NCI-H345 (cell line): ENCODE measurements at places on chromosomes 6 and 20.

DNA sequence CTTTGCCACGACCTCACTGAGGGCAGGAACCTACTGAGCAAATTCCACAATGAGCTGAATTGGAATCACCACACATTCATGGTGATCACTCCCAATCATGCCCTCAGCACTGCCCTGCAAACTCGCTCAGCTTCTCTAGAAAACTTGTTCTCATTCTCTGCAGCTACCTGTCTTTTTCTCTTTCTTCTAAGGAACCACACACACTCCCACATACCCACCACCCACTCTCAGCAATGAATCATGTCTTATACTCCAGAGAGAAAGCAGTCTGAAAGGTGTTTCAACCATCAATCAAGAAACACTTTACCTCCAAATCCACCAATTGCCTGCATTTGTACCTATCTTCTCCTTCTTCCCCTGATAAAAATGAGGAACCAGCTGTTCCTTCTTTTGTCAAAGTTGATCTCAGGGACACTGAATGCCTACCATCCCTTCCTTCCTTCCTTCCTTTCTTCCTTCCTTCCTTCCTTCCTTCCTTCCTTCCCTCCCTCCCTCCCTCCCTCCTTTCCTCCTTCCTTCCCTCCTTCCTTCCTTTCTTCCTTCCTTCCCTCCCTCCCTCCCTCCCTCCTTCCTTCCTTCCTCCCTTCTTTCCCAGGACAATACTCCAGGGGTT is 84.6 kb upstream of the SGK1 start:
- no peak for DNase-seq

DNA sequence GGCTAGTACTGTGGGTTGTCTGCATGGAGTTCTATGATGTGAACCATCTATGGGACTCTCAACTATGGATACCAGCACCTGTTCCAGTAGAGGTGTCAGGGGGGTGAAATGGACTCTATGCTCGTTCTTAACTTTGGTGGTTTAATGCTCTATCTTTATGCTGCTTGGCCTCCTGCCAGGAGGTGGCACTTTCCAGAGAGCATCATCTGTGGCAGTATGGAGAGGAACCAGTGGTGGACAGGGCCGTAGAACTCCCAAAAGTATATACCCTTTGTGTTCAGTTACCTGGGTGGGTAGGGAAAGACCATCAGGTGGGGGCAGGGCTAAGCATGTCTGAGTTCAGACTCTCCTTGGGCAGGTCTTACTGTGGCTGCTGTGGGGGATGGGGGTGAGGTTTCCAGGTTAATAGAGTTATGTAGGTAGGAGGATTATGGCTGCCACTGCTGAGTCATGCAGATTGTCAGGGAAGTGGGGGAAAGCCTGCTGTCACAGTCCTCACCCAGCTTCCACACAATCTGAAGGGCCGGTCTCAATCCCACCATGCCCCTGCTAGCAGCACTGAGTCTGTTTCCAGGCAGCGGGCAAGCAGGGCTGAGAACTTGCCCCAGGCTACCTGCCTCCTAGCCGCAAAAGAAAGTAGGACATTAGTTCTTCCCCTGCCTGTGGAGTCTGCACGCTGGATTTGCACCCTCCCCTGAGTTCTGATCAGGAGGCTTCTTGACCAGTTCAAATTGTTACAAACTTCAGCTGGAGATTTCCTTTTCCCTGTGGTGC is 284.0 kb downstream of the KCNQ5 start:
- DNase-seq: no peak

GRCh38 chr6:3612341-3613041 is 139.0 kb downstream of the PXDC1 start:
- DNase-seq: peak; percentile 74

DNA sequence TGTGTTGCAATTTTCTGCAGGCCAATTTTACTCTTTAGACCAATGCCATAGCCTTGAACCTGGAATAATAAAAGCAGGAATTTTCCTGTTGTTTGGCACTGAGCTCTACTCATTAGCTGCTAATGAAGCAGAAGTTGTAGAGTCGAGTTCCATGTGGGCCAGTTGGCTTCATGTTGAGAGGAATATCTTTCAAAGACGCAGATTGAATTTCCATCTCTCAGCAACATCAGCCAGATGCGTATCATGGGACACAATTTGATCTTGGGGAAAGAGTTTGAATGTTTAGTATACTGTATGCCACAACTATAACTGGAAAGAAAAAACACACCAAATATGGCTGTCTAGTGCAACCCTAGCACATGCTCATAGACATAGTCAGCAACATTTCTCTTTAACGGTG is 259.6 kb downstream of the BCKDHB start:
- no peak for DNase-seq

DNA sequence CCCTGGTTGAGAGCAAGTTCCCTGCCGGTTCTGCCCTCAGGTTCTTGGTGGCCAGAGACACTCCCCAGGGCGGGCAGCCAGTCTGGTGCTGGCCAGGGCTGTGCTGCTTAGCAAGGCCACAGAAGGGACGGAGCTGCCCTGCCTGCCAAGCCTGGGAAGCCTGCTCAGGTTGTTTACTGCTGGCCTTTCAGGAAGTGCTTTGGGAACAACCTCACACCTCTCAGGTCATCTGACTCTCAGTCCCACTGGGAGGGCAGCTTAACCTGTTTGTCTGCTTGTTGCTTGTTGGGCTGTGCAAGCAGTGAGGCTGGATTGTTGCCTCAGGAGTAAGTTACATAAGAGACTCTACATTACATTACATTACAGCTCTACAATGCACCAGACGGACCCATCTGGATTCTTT is 75.8 kb upstream of the AFDN start:
- DNase-seq: peak; percentile 6
